ENCODE measurements at places on chromosomes 11 and 22.
A peak's percentile ranks its signal among the peaks of the same experiment; 100 is the strongest.

DNA sequence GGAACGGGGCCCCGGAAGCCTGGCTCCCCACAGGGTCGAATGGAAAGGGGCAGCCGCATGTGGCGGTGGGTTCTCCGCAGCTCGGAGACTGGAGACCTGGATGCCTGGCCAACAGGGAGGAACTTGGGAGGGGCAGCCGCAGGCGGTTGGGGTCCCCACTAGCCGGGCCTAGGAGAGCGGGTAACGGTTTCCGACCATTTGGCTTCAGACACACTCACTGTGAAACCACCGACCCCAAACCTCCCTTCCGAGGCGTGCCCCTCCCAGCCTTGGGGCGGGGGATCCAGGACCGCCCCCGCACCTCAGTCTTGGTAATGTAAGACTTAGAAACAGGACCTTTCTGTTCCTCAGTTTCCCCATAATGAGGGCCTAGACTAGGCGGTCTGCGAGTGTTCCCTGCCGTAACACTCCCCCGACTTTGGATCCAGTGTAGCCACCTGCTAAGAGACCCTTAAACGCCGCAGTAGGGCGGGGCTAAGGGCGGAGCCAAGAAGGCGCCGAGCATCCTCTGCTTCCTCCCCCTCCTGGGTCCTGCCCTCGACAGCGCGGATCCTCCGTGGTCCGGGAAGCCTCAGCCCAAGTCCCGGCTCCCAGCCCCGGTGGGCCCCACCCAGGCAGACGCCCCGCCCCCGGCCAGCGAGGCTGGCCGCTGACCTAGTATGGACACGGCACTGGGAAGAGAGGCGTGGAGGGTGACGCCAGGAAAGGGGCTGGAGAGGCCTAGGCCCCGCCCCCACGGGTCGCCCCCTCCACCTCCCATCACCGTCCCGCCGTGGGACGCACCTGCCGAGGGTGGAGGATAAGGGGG lies 1.8 kb upstream of the RASGRP2 start:
- no peaks in the 10 kb centered on the region for H3K36me3 ChIP-seq
- no peak overlapping the region for H3K27ac ChIP-seq
- peaks cover 26% of the 10 kb centered on the region for H3K4me1 ChIP-seq
- no peak overlapping the region for H3K4me3 ChIP-seq

GRCh38 chr22:29707471-29707870 lies 12.3 kb upstream of the CABP7 start:
- no peak for DNase-seq
- no peak overlapping the region for H3K27ac ChIP-seq
- peaks cover 13% of the 10 kb centered on the region for H3K4me1 ChIP-seq
- H3K27me3 ChIP-seq: no peaks in the 10 kb centered on the region
- H3K36me3 ChIP-seq: no peaks in the 10 kb centered on the region

DNA sequence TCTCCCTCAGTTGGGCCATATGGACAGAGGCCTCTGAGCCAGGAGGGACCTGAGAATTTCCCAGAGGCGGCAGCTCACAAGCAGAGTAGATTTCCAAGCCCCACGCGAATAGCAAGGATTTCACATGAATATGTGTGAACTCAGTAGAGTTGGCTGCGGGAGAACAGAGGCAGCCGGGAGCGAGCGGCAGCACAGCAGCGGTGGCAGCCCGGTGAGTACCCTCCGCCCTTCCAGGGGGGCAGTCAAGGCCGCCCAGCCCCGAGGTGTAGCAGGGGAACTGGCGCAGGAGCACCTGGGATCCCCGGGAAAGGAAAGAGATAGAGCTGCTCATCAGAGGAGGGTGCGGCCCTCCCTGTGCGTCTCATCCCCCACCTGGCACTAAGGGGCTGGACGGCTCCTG lies 8.4 kb upstream of the MS4A15 start:
- no peak overlapping the region for H3K27ac ChIP-seq
- H3K36me3 ChIP-seq: no peaks in the 10 kb centered on the region
- no peak for DNase-seq
- no peak overlapping the region for H3K4me3 ChIP-seq

DNA sequence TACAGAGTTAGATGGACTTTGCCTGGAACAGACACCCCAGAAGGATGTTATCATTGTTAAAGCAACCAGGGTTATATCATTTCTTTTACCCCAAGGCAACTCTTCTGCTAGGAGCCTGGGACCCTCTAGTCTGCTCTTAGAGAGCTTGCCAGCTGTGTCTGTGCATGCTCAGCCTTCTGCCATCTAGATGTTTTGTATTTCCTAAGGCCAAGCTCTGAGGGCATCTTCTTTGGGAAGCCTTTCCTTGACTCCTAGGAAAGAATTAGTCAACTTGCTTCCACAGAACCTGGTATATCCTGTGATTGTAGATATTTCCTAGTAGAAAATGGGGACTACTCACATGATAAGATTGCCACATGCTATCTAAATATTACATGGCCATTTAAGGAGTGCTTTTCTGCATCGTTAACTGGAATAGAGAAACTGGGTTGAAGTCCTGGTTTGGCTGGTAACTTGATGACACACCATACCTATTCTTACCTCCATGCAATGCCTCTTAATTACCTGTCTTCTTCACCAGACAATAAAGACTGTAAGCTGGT lies 87.6 kb downstream of the STIM1 start:
- no peaks in the 10 kb centered on the region for H3K36me3 ChIP-seq
- H3K4me1 ChIP-seq: no peaks in the 10 kb centered on the region
- H3K4me3 ChIP-seq: no peak overlapping the region
- H3K27me3 ChIP-seq: no peaks in the 10 kb centered on the region
- no peak overlapping the region for H3K27ac ChIP-seq

DNA sequence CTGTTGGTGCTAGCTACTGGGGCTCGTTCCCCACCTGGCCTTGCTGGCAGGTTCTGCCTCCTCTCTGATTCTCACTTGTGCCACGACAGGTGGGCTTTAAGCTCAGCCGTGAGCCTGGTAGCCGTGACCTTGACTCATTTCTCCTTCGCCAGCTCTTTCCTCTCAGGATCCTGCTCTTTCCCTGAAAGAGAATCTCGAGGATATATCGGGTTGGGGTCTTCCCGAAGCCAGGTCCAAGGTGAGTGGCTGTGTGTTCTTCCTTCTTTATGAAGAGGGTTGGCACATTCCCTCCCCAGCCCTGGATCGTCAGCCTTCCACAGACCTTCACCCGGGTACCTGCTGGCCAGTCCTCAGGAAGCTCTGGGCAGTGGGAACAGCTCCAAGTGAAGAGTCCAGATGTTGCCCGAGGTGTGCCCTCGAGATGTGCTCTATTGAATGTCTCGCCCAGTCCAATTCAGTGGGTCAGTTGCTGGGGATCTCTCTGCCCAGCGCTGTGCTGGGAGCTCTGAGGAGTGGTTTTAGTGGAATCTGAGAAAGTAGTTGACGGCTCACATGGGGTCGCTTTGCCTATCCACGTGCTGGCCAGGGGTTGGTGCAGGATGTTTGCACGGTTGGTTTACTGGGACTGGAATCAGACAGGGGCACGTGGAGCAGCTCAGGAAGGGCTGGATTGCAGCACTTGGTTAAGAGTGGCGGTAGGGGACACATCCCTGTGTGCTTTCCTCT lies 1.4 kb downstream of the ZNF74 start:
- no peak overlapping the region for H3K27ac ChIP-seq
- DNase-seq: no peak
- H3K4me3 ChIP-seq: peak overlapping the region; percentile 93
- no peaks in the 10 kb centered on the region for H3K36me3 ChIP-seq
- no peaks in the 10 kb centered on the region for H3K27me3 ChIP-seq

DNA sequence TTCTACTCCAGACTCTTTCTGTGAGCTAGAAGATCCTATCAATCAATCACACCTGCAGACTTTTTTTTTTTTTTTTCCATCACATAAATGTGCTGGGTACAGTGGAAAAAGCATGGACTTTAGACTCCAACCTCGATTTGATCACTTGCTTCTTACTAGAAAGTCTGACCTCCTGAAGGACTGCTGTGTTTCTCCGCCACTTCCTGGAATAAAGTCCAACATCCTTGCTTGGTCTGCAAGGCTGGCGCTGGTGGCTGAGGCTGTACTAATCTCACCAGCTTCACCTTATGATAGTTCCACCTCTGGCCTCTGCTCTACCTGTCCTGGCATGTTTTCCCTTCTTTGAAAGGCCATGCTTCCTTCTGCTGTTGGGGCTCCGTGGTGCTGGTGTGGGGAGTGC lies 60.9 kb upstream of the SESN3 start:
- peaks cover 19% of the 10 kb centered on the region for H3K27me3 ChIP-seq
- DNase-seq: no peak
- H3K27ac ChIP-seq: no peak overlapping the region
- no peaks in the 10 kb centered on the region for H3K4me1 ChIP-seq
- no peak overlapping the region for H3K4me3 ChIP-seq
- no peaks in the 10 kb centered on the region for H3K36me3 ChIP-seq

DNA sequence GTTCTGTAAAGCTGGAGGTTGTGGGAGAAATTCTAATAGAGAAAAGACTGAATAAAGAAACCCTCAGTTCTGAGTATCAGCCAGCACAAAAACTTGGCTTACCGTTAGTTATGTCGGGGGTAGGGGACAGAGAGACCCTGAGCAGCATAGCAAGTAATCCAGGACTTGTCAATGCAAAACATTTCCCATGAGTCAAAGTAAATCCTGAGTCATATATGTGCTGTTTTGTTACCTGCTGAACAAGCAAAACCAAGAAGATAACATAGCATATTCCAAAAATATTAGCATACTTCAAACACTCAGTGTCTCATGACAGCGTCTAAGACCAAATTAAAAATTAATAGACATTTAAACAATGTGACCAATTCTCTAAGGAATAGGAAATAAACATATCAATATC lies 75.1 kb upstream of the LUZP2 start:
- H3K36me3 ChIP-seq: no peaks in the 10 kb centered on the region
- no peaks in the 10 kb centered on the region for H3K27me3 ChIP-seq
- no peak overlapping the region for H3K4me3 ChIP-seq
- no peaks in the 10 kb centered on the region for H3K4me1 ChIP-seq
- no peak for DNase-seq

DNA sequence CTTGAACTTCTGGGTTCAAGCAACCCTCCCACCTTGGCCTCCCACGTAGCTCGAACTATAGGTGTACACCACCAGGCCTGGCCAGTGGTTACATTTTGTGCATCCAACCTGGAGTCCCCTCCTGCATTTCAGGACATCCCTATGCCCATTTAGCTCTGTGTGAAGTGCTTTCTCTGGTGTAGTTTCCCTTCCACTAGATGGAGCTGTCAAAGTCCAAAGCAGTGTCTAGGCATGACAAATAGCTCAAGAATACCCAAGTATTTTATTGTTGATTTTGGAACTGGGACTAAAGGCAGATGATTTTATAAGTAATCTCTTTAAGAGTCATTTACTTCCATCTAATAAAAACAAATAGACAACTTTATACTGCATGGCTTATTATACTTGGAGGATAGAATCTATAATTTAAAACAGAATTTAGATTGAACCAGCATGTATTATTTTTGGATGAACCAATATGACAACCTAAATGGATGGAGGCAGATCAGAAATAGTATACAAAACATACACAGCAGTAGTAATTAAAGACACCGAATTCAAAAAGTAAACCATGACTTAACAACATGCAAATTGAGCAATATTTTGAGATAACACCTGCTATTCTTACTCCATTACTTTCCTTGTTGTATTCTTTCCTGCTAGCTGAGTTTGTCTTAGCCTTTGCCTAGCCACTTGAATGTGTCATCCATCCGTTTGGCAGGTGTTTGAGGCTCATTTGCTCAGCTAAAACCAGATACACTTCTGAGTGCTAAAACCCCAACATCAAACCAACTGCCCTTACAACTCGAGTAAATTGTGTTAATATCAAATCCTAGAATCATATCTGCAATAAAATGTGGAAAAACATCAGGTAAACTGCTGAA lies 37.7 kb downstream of the EIF4ENIF1 start:
- H3K27ac ChIP-seq: no peak overlapping the region
- H3K4me3 ChIP-seq: no peak overlapping the region
- peaks cover 10% of the 10 kb centered on the region for H3K36me3 ChIP-seq
- H3K4me1 ChIP-seq: no peaks in the 10 kb centered on the region
- peak; percentile 21 for DNase-seq
- H3K27me3 ChIP-seq: no peaks in the 10 kb centered on the region

DNA sequence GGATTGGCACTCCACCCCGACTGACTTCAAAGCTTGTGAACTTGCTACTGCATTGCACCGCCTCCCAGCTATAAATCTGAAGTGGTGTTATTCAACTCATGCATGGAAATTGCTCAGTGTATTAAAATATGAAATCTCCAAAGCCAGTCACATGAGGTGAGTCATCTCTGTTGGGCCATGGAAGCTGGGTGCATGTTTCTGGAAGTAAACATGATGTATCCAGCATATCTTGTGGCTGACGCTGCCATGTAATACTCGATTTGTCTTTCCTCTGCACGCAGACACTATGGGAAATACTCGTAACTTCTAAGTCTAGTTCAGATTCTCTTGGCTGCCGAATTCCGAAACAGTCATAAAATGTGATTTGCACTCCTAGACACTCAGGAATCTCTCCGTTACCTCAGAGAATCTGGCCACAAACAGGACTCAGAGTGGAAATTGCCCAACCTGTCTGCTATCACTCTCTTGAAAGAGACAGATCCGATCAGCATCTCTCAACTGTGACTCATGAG lies 154.9 kb upstream of the MPPED2 start:
- no peaks in the 10 kb centered on the region for H3K4me1 ChIP-seq
- H3K36me3 ChIP-seq: no peaks in the 10 kb centered on the region
- no peak overlapping the region for H3K4me3 ChIP-seq
- no peak for DNase-seq

- no peak overlapping the region for H3K4me3 ChIP-seq
- no peak for DNase-seq
- no peaks in the 10 kb centered on the region for H3K27me3 ChIP-seq
- peaks cover 54% of the 10 kb centered on the region for H3K36me3 ChIP-seq
Observed at GRCh38 chr11:83181815-83182214, 11.7 kb upstream of the ANKRD42 start.

GRCh38 chr11:88359541-88359940 lies 22.0 kb upstream of the CTSC start:
- H3K36me3 ChIP-seq: no peaks in the 10 kb centered on the region
- H3K27ac ChIP-seq: no peak overlapping the region
- no peaks in the 10 kb centered on the region for H3K4me1 ChIP-seq
- DNase-seq: no peak
- no peaks in the 10 kb centered on the region for H3K27me3 ChIP-seq
- H3K4me3 ChIP-seq: no peak overlapping the region

GRCh38 chr22:25602916-25603315 lies 38.4 kb downstream of the GRK3 start:
- peak; percentile 4 for DNase-seq
- H3K4me3 ChIP-seq: peak overlapping the region; percentile 36
- no peaks in the 10 kb centered on the region for H3K36me3 ChIP-seq
- H3K27me3 ChIP-seq: no peaks in the 10 kb centered on the region

GRCh38 chr22:25903294-25903693 lies 161.3 kb downstream of the MYO18B start:
- H3K4me3 ChIP-seq: no peak overlapping the region
- peak; percentile 7 for DNase-seq
- no peaks in the 10 kb centered on the region for H3K36me3 ChIP-seq
- H3K27ac ChIP-seq: no peak overlapping the region
- H3K4me1 ChIP-seq: no peaks in the 10 kb centered on the region
- peaks cover 28% of the 10 kb centered on the region for H3K27me3 ChIP-seq

DNA sequence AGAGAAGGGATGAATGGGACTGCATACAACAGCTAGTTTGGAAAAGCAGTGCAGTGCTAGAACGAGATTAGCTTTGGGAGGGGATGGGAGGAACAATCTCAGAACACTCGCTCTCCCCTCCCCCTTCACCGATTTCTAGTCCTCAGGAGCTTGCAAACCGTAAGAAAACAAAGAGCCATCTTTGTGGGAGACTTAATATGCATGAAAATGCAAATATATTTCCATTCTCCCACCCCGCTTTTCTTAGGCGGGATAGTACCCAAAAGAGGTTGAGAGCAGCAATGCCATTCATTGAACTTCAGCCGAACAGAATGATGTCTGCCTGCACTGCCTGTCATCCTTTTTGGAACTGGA lies 1.1 kb downstream of the SPINDOC start:
- DNase-seq: no peak
- H3K4me1 ChIP-seq: peaks cover 19% of the 10 kb centered on the region
- no peaks in the 10 kb centered on the region for H3K27me3 ChIP-seq
